ENCODE measurements at places on chromosomes 5 and 9. TPM values are rescaled to one million over a fixed set of nuclear protein-coding genes. Genes with fewer than 3 reads are reported as not detected.

GRCh38 chr5:131322926-131323325 is 59.1 kb downstream of the CDC42SE2 start:
- DNase-seq, result no peak

DNA sequence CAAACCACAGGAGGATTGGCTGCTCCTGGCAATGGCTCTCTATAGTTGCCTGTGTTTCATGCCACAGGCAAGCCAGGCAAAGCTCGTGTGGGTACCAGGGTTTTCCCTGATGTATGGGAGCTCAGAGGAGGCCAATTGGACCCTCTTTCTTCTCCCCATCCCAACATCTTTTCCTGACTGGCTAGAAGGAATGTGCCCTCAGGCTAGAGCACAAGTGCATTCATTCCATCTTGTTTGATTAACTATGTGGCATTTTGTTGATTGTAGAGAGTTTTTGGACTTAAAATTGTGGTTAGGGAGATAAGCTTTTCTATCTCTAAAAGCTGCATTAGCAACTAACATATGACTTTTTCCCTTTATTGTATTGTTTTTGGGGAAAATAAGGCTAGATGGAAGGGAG is 561.3 kb downstream of the PSAT1 start:
- DNase-seq, result no peak

- DNase-seq, result no peak
Observed at GRCh38 chr5:42638972-42639371, 117.6 kb upstream of the CCDC152 start.

DNA sequence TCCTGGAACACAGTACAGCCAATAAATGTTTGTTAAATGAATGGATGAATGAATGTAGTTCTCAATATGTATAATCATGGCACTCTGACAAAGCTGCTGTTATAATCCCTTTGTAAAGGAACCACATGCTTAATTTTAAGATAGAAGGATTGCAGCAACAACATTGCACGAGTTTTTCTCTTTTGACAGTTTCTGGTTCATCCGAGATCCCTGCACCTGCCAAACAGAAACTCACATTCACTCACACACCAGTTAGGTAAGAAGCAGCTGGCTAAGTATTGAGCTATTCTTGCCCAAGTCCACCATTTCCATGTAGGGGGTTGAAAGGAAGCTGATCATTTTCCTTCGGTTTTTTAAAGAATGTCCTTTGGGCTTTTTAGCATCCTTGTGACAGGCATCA is 133.7 kb upstream of the MAP1B start:
- no peak for DNase-seq

- DNase-seq, result no peak
Observed at GRCh38 chr9:14529629-14530028, 163.6 kb downstream of the ZDHHC21 start.

The CATSPER3 gene
- 0.51 TPM for total RNA-seq

The PDE8B gene
- 0.10 TPM for total RNA-seq

DNA sequence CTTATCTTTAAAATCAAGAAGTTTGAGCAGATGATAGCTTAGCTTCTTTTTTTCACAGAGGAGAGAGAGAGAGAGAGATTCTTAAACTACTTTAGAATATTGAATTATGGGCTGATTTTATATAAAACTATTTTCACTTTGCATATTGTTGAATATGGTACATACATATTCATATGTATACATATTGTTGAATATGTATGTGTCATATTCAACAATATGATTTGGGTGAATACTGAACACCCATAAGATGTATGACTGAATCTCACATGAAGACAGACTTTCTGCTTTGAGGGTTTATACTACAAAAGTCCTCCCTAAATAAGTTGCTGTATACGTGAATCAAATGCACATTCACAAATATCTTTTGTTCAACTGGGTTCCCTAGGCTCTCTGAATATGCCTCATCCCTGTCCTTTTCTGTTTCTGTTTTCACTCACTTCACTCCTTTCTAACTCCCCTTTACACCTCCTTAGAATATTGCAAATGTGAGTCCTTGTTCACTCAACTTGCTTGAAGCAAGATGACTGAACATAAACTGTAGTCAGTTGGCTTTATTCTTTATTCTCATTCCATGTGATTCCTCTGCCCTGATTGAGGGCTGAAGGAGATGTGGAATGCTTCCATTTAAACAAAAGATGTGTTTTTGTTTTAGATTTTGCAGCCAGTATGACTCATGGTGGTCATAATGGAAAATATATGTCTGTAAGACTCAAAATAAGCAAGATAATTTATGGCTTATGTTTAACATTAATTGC is 225.4 kb upstream of the DAB2 start:
- DNase-seq, result no peak

DNA sequence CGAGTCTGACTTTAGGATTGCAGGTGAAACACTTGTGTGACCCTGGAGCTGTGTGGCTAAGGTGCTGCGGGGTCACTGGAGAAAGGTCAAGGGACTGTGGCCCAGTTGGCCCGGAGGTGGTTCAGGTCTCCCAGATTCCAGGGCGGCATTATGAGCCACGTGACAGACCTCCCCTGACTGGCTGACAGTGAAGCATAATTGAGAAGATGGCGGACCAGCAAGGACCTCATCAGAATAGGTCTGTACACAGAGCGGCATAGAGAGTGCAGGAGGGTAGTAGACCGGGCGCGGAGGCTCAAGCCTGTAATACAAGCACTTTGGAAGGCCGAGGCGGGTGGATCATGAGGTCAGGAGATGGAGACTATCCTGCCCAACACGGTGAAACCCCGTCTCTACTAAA is 815 bp upstream of the ODF2 start:
- no peak for DNase-seq

GRCh38 chr9:116661037-116661954 is 25.8 kb upstream of the TRIM32 start:
- no peak for DNase-seq

The TGFBI gene
- not detected for total RNA-seq

GRCh38 chr9:14170973-14171596 is 142.9 kb downstream of the NFIB start:
- DNase-seq, result no peak

The IL9 gene
- 0.43 TPM for total RNA-seq

- no peak for DNase-seq
Observed at GRCh38 chr9:69582018-69582417, 90.2 kb downstream of the APBA1 start.

- no peak for DNase-seq
Observed at GRCh38 chr9:81113453-81114124, 575.8 kb downstream of the TLE1 start.

DNA sequence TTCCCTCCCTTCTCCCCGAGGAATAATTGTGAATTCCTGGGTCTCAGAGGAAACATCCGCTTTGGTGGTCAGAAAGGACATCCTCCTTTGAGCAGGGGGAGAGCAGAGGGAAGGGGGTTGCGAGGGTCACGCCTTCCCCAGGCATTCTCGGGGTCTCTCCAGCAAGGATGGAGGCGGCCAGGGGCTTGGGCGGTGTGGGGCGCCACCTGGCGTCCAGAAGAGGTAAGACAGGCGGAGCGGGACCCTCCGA is 129.1 kb downstream of the KCNIP1 start:
- DNase-seq, result no peak

The TLX3 gene
- total RNA-seq, result not detected

DNA sequence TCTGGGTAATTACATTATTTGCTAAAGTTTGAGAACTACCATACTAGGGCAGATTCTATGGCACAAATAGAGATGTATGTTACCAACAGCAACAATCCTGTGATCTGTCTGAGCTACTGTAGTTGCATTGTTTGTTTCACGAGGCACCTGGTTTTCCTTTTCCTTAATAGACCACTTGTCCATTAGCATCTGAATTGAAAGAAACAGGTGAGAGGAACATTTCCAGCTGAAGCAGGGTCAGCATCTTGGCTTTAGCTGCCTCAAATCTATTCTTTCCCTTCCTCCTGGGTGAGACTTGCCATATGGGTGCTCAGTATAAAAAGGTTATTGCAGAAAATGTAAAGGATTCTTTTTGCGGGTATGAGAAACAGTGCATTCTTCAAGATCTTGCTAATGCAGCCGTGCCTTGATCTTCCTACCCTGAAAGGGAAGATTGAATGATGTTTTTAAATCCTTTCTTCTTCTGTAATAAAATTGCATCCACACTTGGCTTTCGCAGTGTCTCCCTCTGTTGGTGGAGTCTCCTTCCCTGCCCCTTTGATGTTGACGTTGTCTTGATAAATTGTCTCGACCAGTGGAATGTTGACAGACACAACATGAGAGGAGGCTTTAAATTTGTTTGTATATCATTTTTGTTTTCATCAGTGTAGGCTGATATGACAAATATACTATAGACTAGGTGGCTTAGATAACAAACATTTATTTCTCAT is 118.0 kb upstream of the BRINP1 start:
- no peak for DNase-seq

DNA sequence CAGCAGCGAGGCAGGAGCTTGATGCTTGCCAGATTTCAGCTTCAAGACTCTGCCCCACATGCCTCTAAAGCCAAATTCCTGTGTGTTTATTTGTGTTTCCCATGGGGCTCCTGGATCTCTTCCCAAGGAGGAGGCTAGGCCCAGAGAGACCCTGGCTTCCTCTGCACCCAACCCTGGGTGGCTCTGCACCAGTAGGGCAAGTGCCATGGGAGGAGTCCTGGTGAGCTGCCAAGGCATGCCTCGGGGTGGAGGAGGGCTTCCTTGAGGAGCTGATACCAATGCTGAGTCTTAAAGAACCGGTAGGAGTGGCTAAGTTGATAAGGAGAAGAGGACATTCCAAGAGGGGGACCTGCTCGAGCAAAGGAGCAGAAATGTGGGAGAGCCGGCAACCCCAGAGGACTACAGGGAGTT is 6.8 kb upstream of the TIFAB start:
- no peak for DNase-seq

GRCh38 chr9:74817281-74817810 is 70.4 kb downstream of the TRPM6 start:
- DNase-seq, result no peak

GRCh38 chr5:141881886-141882285 is 3.7 kb upstream of the PCDH1 start:
- DNase-seq, result no peak

DNA sequence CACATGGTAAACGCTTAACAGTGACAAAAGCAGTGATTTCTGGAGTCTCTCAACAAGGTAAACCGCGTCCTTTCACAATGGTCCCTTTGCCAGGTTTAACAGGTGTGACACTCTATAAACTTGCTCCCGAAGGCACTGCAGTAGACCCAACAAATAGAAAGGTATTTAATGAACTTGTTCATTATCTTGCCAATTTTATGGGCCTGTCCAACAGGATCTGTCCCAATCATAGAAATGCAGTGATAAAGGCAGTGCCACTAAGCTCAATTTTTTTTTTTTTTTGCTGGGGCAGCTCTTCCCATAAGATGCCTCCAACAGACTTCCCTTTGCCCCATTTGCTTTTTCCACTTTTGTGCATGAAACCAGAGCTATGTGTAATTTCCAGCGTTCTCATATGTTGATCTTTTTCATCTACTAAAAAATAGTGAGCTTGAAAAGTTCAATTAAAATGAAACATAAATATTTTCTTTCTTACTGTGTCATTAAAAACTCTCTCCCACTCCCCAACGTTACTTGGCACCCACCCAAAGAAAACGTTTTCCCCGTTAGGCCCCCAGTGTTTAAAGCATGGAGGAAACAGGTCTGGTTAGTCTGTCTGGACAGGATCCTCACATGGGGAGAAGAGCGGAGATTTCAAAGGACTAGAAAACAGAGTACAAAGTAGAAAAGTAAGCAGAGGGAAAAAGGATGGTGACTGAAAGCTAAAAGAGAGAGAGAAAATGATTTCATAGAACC is 80.9 kb upstream of the SPATA31D4 start:
- DNase-seq, result no peak

DNA sequence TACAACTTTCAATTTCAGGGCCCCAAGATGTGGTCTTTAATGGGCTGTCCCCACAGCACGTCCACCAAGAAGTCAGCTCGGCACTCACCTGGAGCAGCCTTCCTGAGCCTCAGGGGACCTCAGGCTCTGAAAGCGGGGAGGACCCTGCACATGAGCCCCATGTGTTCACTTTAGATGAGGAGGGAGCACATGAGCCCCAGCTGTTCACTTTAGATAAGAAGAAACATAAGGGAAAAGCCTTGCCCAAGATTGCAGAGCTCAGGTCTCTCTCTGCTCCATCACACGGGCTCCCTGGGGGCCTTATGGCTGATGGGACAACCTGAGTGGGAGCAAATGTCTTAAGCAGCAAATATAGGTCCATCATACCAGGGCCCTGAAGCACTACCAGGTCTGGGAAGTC is 56.4 kb downstream of the NIPSNAP3B start:
- no peak for DNase-seq

DNA sequence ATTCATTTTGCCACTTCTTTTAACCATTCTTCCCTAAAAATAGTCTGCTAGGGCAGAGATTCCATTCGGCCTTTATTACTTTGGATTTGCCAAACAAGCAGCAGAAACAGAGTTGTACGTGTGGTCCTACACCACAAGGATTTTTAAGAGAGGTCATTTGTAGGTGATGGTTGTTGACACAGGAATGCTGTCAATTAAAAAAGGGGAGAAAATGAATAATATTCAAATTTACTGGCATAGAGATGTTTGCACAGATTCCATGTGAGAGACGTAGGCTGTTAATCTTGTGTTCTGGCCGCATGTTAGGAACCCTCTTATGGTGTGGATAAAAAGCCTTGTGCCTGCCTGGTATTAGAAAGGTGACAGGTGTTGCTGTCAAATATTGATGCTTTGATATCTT is 34.9 kb downstream of the TRIO start:
- no peak for DNase-seq

The FGF18 gene
- total RNA-seq, result not detected

DNA sequence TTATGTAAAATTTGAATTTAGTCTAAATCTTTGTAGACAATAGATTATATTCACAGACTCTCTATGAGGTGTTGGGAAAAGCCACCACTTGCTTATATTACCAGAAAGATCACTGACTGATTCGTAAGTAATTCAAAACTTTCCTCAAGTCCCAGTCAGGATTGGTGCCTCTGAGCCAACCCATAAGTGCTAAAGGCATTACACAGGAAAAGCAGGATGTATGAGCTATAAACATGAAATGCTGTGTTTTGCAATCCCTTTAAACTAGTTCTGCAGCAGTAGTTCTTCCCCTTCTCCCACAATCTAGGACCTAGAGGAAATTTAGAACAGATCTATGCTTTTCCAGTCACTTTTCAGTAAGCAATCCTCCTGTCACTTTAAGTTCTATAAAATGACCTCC is 48.0 kb downstream of the SHLD3 start:
- DNase-seq, result no peak

The TGFBR1 gene
- total RNA-seq, result 13.4 TPM

DNA sequence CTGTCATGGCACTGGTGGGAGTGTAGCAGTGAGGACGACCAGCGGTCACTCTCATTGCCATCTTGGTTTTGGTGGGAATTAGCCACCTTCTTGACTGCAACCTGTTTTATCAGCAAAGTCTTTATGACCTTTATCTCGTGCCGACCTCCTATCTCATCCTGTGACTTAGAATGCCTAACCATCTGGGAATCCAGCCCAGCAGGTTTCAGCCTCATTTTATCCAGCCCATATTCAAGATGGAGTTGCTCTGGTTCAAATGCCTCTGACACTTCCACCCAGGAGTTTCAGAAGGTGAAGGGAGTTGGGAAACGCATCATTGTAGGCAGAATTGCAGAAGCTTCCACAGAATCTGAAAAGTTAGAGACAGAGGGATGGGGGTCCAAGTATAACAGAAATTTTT is 35.4 kb downstream of the SHC3 start:
- DNase-seq, result no peak

Data from activated naive CD4-positive, alpha-beta T cell treated with anti-CD3 and anti-CD28 coated beads, Interleukin-2, amount 50 U/mL, for 72 hours (primary cell).